ENCODE measurements at places on chromosomes 12 and 14. TPM values are rescaled to one million over a fixed set of nuclear protein-coding genes. Genes with fewer than 3 reads are reported as not detected.

The KRT80 gene
- polyA plus RNA-seq, result not detected

The MGP gene
- not detected for polyA plus RNA-seq

The MAP1LC3B2 gene
- 8.1 TPM for polyA plus RNA-seq

The KRT3 gene
- not detected for polyA plus RNA-seq

The ADGRD1 gene
- not detected for polyA plus RNA-seq

The IL26 gene
- 0.17 TPM for polyA plus RNA-seq

The CCER1 gene
- not detected for polyA plus RNA-seq

The LRRC43 gene
- not detected for polyA plus RNA-seq

The KRT72 gene
- polyA plus RNA-seq, result 0.13 TPM

The OTUB2 gene
- polyA plus RNA-seq, result not detected

The NTS gene
- polyA plus RNA-seq, result not detected

The KLHDC1 gene
- polyA plus RNA-seq, result 2.0 TPM

The KRT2 gene
- polyA plus RNA-seq, result not detected

The NPFF gene
- polyA plus RNA-seq, result not detected

The UNC79 gene
- not detected for polyA plus RNA-seq
